ENCODE measurements at places on chromosomes 13 and 19.

- no peak for DNase-seq
Observed at GRCh38 chr13:49086722-49087121, 111.0 kb downstream of the FNDC3A start.

DNA sequence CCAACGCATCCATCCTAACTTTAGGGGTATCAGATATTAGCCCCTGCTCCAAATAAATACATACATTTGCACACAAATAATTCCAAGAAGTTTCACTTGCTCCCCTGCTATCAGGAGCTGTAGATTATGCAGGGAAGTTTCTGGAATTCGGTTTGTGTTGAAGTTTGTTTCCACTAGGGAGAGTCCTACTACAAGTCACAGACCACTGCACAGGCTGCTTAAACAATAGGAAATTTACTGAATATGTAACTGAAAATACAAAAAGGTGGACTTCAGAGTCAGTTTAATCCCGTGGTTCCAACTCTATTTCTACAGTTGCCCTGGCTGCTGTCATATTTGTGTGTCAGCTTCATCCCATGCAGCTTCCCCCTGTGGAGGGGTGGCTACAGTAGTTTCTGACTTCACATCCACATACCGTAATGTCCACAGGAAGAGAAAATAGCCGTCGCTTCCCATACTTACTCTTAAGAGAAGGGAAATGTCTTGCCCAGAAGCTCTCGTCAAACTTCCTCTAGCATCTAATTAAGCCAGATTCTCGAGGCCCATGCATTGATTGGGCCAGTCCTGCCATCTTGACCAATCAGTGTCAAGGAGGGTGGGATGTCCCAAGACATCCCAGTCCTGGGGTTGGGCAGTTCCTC lies 286.6 kb downstream of the COG6 start:
- no peak for DNase-seq

DNA sequence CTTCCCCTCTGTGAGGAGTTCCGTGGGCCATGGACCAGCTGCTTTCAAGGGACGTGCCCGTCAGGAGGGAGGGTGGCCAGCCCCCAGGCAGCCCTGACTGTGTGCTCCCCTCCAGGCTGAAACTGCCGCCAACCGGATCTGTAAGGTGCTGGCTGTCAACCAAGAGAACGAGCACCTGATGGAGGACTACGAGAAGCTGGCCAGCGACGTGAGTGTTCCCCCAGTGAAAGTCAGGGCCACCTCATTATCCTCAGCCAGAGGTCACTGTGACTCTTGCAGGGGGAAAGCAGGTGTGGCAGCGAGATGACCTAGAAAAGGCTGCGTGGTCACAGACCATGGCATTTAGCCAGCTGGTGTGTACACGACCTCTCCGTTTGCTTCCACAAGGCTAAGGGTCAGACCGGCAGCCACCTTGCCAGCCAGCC lies 29.9 kb downstream of the CAPN12 start:
- no peak for DNase-seq

- no peak for DNase-seq
Observed at GRCh38 chr13:108643646-108644353, 14.4 kb downstream of the MYO16 start.

- DNase-seq, result no peak
Observed at GRCh38 chr19:17751103-17751911, at the start of gene FCHO1. TSS of gene FCHO1 (plus strand) at chr19:17751477. CDS start at chr19:17755165, 3,688 bp downstream.

- DNase-seq, result no peak
Observed at GRCh38 chr13:21066946-21067345, 5.6 kb upstream of the LATS2 start.

- DNase-seq, result no peak
Observed at GRCh38 chr13:46341112-46341711, 45.8 kb downstream of the RUBCNL start.

DNA sequence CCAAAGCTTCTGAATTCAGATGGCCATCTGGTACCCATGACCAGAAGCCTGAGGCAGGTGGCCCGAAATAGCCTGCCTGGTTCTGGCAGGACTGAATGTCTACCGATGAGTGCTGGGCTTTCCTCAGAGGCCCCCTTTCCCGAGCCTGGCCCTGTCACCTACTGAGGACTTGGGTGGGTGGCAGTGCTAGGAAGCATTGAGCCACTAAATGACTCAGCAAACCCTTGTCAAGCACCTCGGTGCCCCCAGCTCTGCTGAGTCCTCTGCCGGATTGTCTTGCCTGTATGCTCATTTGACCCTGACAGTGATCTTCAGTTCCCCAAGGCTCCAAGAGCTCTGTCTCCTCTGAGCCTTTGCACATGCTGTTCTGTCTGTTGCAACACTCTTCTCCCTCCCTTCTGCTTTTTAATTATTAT lies 17.9 kb downstream of the PPP1R37 start:
- DNase-seq, result no peak

DNA sequence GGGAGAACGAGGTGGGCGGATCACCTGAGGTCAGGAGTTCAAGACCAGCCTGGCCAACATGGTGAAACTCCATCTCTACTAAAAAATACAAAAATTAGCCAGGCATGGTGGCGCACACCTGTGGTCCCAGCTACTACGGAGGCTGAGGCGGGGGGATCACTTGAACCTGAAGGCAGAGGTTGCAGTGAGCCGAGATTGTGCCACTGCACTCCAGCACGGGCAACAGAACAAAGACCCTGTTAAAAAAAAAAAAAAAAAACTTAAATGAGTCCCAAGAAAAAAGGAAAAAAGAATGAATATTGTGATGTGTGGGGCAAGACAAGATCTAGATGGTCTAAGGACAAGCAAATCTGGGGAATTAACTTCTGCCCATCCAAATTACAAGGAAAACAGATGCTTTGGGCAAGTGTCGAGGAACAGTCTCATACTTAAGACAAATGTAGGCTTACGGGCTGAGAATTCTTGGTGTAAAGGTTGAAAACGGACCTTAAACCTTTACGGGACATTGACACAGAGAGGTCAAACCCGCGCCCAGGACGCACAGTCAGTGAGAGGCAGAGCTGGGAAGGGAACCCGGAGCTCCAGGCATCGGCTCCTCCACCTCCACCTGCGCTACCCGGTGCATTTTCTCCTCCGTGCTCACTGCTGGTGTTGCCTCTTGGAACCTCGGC lies 656 bp upstream of the ZNF324 start:
- DNase-seq, result no peak
